ENCODE measurements at places on chromosomes 2 and 18.

- DNase-seq = no peak
Observed at GRCh38 chr2:233280114-233280693, 27.4 kb upstream of the SAG start.

GRCh38 chr2:236380051-236380612 is 115.9 kb upstream of the ASB18 start:
- no peak for DNase-seq

GRCh38 chr2:240520974-240521350 is 36.8 kb downstream of the ANKMY1 start:
- DNase-seq = no peak

DNA sequence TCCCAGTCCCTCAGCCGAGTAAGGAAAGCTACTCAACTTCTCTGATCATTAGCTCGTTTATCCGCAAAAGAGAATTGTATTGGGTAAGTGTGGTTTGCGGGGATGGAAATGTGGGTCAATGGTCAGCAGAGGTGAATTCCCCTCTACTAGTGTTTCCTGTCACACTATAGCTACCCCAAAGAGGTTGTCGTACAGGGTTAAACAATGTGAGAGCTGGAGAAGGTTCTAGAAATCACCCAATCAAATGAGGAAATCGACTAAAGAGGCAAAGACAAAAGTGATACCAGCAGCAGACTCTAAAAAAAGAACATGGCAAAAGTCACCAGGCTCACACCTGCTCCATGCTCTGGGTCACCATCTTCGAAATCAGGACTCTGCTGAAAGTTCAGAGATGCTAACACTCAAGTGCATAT is 144.7 kb upstream of the ITGA4 start:
- no peak for DNase-seq

DNA sequence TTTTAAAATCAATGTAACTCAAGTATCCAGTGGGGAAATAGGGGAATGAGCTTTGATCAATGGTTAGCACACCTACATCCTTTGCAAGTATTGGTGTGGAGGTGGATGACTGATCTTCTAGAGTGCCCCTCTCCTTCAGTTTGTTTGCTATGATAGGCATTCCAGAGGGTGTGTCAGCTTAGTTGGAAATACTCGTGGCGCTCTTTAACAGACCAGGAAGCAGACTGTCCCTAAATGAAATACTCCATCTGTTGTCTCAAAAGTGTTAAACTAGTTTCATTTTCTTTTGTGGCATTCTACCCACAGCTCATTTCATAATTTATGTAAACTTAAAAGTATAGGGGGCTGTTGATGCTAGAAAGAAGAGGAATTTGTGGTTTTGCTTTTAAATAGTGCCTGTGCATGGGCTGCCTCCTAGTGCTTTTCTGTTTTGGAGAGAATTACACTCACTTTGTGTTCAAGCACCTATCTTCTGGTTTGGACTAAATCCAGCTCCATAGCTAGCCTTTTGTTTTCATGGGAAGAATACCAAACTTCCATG is 66.2 kb downstream of the STAT1 start:
- no peak for DNase-seq

DNA sequence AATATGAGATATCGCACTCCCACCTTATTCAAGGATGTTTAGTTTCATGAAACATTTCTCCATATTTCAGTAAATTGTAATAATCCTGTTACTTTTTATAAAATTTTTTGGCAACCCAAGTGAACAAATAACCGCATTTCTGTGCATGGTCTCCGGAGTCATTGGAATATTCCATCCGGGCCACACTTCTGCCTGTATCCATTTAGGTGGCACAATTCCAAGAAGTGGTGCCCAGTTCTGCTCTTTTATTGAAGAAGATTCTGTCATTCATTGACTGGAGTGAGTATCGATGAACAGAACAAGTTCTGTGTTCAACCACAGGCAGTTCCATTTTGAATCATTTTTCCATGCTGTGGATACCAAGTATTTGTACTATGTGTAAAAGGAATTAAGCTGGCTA is 26.6 kb upstream of the ICOS start:
- DNase-seq = no peak

GRCh38 chr2:222294996-222295367 is 3.8 kb downstream of the PAX3 start:
- DNase-seq = no peak

DNA sequence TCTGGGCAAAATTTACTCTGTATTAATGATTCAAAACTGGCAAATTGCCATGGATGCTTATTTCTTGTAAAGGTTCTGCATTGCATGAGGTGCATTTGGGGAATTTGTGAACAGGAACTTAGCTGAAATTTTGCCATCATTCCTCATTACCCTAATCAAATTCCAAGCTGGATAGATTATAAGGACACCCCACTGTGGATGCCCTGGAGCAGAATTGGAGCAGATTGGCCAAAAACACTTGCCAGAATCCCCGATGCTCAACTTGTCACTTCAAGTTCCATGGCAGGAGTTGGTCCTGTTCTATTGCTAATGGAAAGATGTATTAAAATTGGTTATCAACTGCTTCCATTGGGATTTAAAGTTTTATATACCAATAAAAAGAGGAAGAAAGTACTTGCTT is 237.9 kb downstream of the CCDC102B start:
- DNase-seq = no peak

DNA sequence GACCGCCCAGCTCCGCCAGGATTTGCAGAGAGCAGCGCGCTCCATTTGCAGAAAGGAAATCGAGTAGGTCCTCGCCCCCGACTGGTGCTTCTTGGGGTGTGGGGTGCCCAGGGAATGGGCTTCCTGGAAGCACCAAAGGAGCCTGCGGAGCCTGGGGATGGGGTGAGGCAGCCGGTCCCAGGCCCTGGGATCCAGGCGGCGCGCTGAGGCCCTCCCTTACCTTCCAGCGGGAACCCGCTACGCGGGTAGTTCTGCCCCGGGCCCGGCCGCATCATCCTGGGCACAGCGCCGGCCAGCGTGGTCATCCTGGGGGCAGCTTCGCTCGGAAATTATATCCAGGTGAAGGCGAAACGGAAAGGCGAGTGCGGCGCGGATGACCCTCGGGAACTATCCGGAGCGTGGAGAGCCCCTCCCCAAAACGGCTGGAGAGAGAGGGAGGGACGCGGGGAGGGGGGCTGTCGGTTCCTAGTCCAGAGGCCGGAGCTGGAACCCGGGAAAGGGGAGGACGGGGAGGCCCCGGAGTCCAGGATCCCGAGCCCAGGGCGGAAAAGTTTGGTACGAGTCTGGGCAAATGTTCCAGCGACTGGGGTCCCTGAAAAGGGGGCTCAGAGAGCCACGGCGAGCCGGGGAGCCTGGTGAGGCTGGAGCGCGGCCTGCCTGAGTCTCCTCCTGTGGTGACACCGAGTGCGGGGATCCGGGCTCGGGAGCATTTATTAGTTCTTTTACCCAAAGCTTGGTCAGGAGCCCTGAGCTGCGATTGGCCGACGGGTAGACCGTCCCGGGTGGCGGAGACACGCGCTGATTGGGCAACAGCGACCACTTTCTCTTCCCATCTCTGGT is at the start of gene PAX3:
TSS of gene PAX3 (minus strand) at position 688 of the 840 bp plus-strand sequence. CDS start at position 305, 383 bp downstream.
- no peak for DNase-seq

- no peak for DNase-seq
Observed at GRCh38 chr2:202289394-202290204, 24.0 kb downstream of the NOP58 start.

GRCh38 chr18:45777393-45777792 is 48.1 kb upstream of the SIGLEC15 start:
- DNase-seq = no peak

DNA sequence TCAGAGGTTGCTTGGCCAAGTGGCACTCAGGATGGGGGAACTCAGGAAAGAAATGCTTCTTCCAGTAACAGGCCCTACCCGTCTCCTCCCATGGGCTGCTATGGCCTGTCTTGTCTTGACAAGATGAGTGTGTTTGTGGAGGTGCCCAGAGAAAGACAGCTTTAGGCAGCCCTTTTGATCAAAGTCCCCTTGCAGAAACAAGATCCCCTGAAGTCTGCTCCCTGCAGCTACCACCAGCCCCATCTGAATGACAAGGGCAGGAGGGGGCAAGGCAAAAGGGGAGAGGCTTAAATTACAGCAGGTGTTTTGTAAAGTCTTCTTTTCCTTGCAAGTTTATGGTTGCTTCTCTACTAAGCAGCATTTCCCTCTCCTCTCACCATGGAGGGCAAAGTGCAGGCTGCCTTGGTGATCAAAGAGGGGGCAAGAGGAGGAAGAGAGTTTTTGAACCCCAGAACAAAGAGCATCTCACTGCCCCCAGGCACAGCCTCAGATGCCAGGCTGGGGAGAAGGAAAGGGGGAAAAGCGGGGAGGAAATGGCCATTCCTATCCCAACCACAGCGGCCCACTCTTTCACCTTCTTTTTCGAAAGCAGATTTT is 6.7 kb downstream of the EVA1A start:
- no peak for DNase-seq

GRCh38 chr2:25316101-25316500 is 25.6 kb downstream of the DNMT3A start:
- DNase-seq = no peak

GRCh38 chr2:231199219-231199618 is 788 bp downstream of the ARMC9 start:
- DNase-seq = no peak

DNA sequence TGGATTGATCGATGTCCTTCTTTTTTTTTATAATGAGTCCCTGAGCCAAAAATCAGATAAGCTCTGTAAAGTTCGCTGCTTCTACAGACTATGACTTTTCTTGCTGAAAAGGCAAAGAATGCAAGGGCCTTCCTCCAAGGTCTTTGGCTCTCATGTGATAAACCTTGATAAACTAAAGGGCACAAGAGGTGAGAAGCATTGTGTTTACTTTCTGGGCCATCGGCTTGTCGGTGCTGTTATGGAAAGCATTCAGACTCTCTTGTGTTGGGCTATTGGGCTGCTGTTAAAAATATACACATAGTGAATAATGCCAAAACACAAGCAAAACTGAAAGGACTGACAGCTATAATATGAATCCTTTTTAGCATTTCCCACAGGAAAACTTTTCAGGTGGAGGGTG is 472.4 kb upstream of the SPHKAP start:
- no peak for DNase-seq

- no peak for DNase-seq
Observed at GRCh38 chr2:37784759-37785149, 113.3 kb upstream of the CDC42EP3 start.

GRCh38 chr18:41593171-41593675 is 361.8 kb upstream of the PIK3C3 start:
- no peak for DNase-seq

DNA sequence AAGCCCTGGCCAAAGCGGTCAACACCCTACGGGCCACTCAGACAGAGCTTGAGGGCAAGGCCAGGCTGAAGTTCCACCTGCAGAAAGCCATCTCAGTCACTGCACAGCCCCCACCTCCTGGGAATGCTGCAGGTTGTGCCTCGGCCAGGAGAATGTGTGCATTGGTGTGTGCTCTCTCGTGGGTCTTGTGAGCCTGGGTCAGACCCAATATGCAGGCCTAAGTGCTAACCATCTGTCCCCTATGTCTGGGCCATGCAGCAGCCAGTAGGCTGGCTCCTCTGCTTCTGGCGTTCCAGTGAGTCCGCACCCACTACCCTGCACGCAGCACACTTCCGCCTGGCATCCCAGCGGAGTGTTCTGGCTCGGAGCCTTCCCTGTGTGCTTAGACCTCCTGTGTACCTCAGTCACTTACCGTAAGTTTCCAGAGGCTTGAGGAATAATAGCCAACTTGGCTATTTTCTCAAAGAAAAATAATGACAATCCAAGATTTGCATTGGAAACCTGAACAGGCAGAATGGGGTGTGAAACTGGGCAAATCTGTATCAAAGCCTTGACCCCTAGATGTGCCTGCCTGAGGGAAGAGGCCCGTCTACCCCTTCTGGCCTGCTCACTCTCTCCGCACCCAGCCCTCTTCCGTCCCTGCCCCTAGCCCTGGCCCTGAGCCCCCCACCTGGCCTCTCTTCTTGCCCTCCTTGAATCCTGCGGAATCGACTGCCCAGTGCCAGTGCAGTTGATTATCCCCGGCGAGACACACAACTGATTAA is 7.2 kb downstream of the SIX3 start:
- DNase-seq = no peak

DNA sequence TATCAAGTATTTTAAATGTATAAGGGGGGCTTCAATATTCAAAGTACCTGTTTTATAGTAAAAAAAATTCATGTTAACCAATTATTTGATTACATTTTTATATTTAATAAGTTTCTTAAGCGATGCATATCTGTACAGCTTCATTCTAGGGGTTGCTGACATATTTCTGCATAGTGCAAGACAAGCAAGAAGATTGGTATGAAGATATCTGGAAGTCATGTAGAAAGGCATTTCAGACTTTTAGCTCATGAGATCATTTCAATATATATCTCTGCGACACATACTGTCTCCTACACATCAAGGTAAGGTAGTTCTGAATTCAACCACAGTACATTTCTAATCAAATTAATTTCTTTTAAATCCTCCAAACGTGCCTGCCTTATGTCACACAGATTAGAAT is 73.1 kb downstream of the MEMO1 start:
- DNase-seq = no peak

- no peak for DNase-seq
Observed at GRCh38 chr2:198168651-198169050, 364.3 kb downstream of the PLCL1 start.

DNA sequence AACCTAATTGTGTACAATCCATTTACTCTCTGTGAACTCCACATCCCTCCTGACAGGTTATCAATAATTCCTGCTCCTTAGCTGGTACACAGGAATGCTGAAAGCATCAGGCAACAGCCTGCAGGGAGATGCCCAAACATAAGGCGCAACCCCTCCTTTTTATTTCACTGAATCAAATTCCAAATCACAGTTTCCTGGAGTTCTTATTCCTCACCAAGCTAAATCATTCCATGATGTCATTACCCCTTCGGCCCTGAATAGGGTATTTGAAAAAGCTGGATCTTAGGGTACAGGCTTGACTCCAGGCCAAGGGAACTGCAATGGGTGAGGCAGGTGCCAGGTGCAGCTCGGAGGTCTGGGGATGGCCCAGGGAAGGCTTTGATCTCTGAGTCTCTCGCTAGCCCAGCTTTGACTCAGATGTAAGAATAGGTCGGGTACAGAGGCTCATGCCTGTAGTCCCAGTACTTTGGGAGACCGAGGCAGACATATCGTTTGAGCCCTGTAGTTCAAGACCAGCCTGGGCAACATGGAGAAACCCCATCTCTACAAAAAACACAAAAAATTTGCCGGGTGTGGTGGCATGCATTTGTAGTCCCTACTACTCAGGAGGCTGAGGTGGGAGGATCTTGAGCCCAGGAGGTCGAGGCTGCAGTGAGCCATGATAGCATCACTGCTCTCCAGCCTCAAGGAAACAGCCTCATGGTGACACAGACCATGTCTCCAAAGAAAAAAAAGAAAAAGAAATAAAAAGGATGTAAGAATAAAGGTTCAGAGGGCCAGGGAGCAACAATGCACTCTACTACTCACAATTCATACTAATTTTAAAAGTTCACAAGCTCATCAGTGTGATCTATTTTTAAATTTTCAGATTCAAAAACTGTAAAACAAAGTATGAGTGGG is 6.8 kb downstream of the FHL2 start:
- DNase-seq = no peak
